ENCODE measurements at places on chromosomes 3 and 15.

GRCh38 chr3:69009559-69010410, 3.7 kb downstream of the EOGT start:
- DNase-seq = peak; percentile 78

DNA sequence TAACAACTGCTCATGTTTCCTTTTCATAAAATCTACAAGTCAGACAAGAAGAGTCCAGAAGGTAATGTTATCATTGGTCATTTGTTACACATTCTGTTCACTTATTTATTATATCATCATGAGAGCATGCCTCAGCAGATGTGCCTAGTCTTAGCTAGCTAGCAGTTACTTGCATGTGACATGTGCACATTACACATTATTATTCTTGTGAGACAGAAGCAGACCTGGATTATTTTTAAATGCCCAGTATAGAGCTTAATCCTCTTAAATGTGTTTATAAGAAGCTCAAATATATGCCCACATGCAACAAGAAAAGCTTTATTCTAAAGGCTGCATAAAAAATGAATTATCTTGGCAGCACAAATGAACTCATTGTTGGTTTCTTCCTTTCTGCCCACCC, 12.6 kb downstream of the YEATS2 start:
- no peak for DNase-seq

DNA sequence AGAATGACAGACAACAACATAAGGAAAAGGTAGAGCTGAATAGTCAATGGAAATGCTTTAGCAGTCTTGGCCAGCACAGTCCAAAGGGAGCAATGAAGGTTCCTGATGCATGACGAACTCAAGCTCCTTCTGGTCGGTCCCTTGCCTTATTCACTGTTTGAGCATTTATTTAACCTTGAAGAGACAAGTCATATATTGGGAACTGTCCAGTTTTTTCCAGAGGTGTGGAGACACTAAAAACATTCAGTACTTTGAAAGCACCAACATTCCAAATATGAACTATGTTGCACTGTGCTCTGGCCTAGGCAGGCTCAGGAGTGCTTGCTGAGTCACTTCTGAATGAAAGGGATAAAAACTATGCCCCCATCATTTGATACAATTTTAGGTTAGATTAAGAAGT, 384.8 kb downstream of the MECOM start:
- DNase-seq = no peak

GRCh38 chr15:74400915-74401757, 32.6 kb downstream of the SEMA7A start:
- DNase-seq = no peak

DNA sequence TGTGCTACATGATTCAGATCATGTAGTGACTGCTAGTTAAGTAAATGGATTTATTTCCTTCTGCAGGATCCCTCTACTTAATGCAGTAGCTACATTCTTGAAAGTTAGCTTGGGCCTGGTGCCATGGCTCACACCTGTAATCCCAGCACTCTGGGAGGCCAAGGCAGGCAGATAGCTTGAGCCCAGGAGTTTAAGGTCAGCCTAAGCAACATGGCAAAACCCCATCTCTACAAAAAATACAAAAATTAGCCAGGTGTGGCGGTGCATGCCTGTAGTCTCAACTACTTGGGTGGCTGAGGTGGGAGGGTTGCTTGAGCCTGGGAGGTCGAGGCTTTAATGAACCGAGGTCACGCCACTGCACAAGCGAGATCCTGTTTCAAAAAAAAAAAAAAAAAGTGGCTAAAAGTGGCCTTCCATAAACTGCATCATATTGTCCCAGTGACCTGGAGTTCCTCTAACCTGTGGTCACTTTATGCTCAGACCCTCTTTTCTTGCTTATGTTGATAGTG, 22.0 kb downstream of the TSEN2 start:
- no peak for DNase-seq

DNA sequence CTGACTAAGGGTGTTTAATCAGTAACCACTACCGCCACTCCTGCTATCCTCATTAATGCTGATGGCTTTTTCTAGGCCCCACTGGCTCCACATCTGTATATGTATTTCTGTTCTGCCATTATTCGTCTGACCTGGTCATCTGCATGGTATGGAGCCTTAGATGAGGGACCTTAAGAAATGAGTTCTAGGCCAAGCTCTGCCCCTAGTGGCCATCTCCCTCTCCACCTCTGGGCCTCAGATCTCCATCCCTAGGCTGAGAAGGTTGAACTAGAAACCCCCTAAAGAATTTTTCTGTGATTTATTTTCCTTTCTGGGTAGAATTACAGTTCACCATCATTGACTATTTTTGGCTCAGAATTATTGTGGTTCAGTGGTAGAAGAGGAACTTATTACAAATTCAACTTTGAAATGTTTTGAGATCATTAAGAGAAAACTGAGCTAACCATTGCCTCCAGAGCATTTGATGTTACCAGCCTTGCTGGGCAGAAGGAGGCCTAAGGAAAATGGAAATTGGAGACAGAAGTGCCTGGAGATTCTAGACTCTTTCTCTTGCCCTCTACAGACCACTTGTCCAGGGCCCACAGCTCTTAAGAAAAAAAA, 325.2 kb upstream of the NR2E3 start:
- no peak for DNase-seq

- no peak for DNase-seq
These were observed 50.4 kb upstream of the CTNNB1 start for GRCh38 chr3:41148901-41149300.

GRCh38 chr3:44932986-44933944, 42.7 kb downstream of the ZDHHC3 start:
- no peak for DNase-seq

DNA sequence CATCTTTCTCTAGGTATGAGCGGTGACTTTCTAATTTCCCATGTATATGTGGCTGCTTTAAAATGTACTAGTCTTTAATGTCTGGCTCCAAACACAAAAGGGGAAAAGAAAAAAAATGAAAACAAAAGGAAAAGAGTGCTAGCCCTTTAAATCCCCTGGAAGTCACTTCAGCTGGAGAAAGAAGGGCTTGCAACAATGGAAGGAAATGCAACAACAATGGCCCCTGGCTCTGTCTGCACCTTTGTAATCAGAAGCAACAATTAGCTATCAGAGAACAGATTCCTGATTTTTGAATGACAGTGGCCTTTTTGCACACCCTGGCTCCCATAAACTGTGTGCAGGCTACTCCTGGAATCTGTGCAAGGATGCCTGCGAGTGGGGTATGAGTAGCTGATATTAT, 591.2 kb downstream of the FHIT start:
- DNase-seq = no peak

DNA sequence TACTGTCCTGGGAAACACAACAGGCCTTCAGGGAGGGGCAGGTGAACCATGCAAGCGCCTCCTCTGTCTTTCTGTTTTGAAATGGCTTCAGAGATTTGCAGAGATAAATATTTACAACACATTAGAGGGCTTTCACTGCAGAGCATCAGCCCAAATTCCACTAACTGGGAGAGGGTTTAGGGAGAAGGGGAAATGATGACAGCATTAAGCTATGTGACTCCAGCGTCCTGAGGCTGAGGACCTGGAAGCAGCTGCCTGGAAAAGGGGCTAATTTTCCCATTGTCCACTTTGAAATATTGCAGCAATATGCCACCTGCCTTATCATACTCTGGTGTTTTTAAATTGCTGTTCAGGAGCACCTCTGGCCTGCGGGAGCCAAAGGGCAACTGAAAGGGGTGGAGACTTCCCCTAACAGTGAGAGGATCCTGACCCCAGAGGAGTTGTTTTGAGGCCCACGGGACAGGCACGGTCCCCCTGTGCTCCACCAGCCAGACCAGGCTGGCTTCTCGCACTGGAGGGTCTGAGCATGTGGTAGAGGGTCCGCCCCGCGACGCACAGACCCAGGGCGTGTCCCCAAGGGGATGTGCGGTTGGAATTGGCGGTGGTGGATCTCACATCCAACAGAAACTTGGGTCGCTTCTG, 110.6 kb downstream of the XXYLT1 start:
- peak; percentile 77 for DNase-seq

DNA sequence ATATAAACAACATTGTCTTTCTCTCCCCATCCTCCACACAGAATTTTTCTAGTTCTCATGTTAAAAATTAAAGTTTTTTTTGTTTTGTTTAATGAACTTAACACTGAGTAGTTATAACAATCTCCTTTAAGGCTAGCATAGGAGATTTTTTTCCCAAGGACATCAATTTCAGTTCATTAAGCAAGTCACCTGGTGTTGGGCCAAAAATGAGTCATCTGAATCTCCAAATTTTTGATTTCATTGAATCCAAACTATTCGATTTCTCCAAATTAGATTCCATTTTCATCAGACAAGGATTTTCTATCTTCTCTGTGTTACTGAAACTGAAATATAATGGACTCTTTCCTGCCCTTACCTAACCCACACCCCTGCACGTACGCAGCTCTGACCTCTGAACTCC, 631.4 kb upstream of the MDFIC2 start:
- no peak for DNase-seq

GRCh38 chr15:96064351-96064756, 266.1 kb upstream of the NR2F2 start:
- no peak for DNase-seq

- no peak for DNase-seq
These were observed 407.7 kb upstream of the C2CD4B start for GRCh38 chr15:62572797-62573196.

DNA sequence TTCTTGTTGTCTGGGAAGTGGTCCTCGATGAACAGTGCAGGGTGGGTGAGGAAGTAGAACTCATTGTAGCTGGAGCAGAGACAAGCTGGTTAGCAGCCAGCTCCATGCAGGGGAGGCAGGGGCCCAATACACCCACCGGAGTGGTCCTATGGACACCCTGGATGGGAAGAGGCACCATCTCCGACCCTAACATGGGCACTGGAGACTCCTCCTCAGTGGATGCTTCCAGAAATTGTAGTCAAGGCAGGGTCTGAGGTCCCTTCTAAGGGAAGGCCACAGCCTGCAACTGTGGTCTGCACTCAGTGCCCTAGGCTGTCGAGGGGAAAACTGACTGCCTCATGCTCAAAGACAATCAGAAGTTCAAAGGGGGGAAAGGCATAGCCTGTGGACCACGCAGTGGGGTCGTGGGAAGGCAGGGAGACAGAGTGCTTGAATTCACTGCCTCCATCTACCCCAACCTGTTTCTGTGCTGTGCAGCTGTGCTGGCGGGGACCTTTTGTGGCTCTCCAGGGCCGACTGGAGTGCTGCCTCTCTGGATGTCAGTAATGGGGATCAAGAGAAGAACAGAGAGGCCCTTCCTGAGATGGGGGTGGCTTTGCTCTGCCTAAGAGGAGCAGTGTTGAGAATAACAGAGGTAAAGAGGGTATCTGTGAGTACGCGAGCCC, 41.9 kb downstream of the KY start:
- DNase-seq = no peak

DNA sequence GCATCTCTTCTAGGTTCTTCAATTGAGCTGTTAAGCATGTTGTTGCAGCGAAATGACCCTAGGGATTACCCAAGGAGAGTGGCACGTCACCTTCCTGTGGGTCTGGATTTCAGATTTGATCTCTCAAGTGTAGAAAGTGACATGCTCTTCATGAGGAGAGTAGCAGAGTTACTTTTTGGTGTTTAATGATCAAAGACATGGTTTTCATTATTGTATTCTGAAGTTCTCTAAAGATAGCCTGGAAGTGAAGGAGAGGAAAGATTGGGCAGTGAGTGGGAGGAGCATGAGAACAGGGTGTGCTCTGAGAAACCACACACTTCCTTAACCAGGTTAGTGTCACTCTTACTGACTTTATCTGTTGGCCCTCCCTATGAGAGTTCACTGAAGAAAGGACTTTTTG, 153.6 kb downstream of the AKAP13 start:
- no peak for DNase-seq

DNA sequence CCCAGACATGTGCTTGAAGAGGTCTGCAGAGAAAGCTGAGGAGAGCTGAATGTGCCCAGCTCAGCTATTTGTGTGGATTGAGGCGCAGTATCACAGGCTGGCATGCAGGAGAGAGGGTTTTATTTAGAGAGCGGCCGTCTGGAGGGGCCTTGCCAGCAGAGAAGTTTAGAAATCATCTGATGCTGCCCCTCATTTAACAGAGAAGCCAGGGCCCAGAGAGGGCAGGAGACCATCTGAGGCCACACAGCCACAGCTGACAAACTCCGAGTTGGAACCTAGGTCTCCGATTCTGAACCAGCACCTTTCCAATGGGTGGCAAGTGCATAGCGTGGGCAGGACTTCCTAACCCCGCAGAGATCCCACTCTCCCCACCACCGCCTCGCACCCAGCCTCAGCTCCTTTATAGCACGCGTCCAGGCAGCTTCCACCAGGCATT, 101.0 kb downstream of the LSM3 start:
- DNase-seq = no peak

DNA sequence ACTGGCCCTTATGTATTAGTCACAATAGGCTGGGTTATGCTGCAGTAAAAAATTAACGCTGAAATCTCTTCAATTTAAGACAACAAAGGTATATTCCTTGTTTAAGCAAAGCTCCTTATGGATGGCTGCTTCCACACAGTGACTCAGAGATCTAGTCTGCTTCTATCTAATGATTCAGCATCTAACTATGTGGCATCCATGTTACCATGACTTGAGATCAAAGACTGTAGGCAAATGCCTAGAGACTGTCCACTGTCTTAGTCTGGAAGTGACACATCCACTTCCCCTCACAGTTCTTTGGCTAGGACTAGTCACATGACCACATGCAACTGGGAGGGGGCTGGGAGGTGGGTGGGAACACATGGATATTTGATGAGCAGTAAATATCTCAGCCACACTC, 61.3 kb upstream of the PSMD6 start:
- no peak for DNase-seq

- peak; percentile 28 for DNase-seq
These were observed 32.5 kb upstream of the TBL1XR1 start for GRCh38 chr3:177229791-177230190.

GRCh38 chr3:160053048-160053391, 64.4 kb downstream of the IL12A start:
- no peak for DNase-seq

GRCh38 chr3:41893977-41894376, 67.9 kb downstream of the ULK4 start:
- DNase-seq = peak; percentile 66

- DNase-seq = no peak
These were observed 395.2 kb downstream of the MECOM start for GRCh38 chr3:169268286-169268776.

- peak; percentile 87 for DNase-seq
These were observed at the start of gene ARPIN for GRCh38 chr15:89912674-89913396. Gene ARPIN, minus strand, starts transcription at chr15:89912952. Its CDS starts 117 bp downstream, at chr15:89912835.

DNA sequence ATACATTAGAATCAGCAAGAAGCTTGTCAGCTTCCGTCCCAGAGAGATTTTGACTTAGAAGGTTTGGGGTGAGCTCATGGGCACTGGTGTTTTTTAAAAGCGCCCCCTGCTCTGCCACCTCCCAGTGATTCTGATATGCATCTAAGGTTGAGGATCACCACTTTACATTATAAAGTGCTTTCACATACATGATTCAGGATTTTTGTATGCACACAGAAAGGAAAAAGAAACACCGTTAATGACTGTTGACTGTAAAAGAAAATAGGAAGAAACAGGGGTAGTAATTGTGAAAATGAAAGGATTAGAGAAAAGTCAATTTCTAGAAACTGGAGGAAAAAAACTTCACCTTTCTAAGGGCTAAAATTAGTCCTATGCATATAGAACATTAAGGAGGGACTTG, 104.9 kb upstream of the ZBED2 start:
- DNase-seq = no peak

Measured in GM03348 (cell line).